Right hindlimb (tissue), 1 donor: ENCODE measurements at places on chromosomes 11 and 22.

GRCh38 chr11:12118949-12119348, 8.6 kb downstream of the MICAL2 start:
- DNase-seq = no peak

DNA sequence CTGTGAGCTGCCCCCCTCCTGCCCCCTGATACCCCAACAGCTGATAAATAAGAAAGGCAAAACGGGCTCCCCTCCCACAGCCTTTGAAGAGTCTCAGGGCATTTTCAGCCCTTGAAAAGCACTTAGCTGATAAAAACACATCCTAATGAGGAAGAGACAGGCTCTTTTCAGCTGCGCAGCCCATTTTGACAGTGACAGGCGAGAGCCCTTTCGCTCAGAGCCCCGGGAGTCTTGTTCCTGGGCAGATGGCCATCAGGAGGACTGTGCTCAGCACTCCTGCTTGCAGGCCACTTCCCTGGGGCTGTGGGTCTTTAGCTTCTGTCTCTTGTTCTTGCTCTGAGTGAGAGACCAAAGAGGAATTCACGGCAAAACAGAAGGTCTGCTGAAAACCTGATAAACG, 757.2 kb downstream of the BRD1 start:
- no peak for DNase-seq

DNA sequence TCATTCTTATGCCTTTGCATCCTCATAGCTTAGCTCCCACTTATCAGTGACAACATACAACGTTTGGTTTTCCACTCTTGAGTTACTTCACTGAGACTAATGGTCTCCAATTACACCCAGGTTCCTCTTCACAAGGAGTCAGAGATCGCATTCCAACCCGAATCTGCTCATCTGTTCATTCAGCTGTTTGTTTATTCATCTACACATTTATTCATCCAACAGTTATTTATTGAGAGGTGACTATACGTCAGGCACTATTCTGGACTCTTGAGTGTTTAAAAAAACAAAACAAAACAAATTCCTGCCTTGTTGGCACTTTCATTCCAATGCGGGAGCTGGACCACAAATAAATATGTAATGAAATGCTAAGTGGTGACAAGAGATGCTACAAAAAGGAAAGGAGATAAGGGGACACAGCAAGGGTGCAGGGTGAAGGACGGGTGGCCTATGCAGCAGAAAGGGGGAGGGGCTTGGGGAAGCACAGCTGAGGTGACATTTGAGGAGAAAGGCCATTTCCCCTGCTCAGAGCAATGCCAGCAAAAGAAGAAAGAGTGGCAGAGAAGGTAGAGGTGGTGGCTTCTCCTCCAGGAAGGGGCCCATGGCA, 393.8 kb upstream of the SYN3 start:
- no peak for DNase-seq

- DNase-seq = no peak
These were observed 30.2 kb upstream of the BRSK2 start for GRCh38 chr11:1359556-1359955.

GRCh38 chr11:115298300-115299012, 205.8 kb downstream of the CADM1 start:
- no peak for DNase-seq

DNA sequence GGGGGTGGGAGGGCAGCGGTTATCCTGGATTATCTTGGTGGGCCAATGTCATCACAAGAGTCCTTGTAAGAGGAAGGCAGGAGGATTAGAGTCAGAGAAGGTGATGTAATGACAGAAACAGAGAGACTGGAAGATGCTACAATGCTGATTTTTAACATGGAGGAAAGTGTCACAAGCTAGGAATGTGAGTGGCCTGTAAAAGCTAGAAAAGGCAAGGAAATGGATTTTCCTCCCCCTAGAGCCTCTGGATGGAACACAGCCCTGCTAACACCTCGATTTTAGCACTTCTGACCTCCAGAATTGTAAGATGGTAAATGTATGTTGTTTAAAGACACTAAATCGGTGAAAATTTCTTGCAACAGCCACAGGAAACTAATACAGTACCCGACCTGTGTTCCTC, 109.3 kb downstream of the MN1 start:
- DNase-seq = no peak

- no peak for DNase-seq
These were observed 7.2 kb upstream of the EHD1 start for GRCh38 chr11:64885367-64886286.

GRCh38 chr22:45194686-45195085, 31.0 kb downstream of the NUP50 start:
- DNase-seq = no peak

- DNase-seq = no peak
These were observed 564.5 kb upstream of the B3GAT1 start for GRCh38 chr11:134976551-134976950.

GRCh38 chr11:74221816-74222215, 50.7 kb downstream of the PPME1 start:
- no peak for DNase-seq

GRCh38 chr22:28594797-28595462, 84.7 kb downstream of the TTC28 start:
- DNase-seq = no peak

GRCh38 chr11:6203327-6203726, 2.0 kb upstream of the C11orf42 start:
- DNase-seq = no peak

GRCh38 chr11:61610905-61611304, 30.0 kb upstream of the SYT7 start:
- DNase-seq = no peak

DNA sequence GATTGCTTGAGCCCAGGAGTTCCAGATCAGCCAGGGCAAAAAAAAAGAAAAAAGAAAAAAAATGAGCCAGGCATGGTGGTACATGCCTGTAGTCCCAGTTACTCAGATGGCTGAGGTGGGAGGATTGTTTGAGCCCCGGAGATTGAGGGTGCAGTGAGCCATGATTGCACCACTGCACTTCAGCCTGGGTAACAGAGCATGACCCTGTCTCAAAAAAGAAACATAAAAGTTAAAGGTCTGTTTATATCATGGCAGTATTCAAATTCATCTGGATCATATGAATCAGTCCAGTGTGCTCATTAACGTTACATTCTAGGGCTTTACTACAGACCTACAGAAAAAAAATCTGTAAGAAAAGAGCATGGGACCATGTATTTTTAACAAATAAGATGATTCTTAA, 13.9 kb downstream of the HSD17B12 start:
- DNase-seq = no peak

GRCh38 chr11:66136752-66137123, 66.7 kb downstream of the PACS1 start:
- no peak for DNase-seq

DNA sequence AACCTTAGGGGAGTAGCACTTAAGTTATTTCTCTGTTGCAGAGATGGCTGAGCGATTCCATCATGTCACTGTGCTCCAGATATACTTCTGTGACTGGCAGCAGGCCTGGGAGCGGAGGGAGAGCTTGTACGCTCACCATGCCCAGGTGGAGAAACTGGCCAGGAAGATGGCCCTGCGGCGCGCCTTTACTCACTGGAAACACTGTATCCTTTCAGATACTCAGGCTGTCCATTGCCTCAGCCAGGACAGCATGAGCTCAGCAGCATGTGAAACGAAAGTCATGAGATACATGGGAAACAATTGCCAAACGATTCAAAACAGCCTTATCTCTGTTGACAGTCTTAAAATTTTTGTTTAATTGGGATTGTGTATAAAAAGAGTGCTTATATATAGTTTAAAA, 78.9 kb downstream of the SFI1 start:
- no peak for DNase-seq

- no peak for DNase-seq
These were observed 46.6 kb downstream of the GGTLC2 start for GRCh38 chr22:22691055-22691454.

- no peak for DNase-seq
These were observed 71.0 kb upstream of the KIRREL3 start for GRCh38 chr11:127071606-127072005.
